ENCODE measurements at places on chromosomes 11 and 22. TPM values are rescaled to one million over a fixed set of nuclear protein-coding genes. Genes with fewer than 3 reads are reported as not detected.

GLYAT gene
- not detected for total RNA-seq

SSH3 gene
- total RNA-seq = 48.8 TPM

- no peak for DNase-seq
Measured at GRCh38 chr11:34665077-34665835, 44.4 kb downstream of the EHF start.

GRCh38 chr11:15500643-15501042, 385.9 kb downstream of the INSC start:
- DNase-seq = no peak

DNA sequence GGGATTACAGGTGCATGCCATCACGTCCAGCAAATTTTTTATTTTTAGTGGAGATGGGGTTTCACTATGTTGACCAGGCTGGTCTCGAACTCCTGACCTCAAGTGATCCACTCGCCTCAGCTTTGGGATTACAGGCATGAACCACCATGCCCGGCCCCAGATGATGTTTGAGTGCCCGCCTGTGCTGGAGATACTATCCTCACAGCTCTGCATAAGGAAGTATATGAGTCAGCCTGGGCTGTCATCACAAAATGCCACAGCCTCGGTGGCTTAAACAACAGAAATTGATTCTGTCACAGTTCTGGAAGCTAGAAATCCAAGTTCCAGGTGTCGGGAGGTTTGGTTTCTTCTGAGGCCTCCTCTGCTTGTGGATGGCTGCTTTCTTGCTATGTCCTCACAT, 119.3 kb downstream of the OSBP2 start:
- DNase-seq = no peak

Data from uterus (tissue), 4 donors.